Stimulated activated CD8-positive, alpha-beta memory T cell treated with anti-CD3 and anti-CD28 coated beads, Interleukin-15, amount 100 ng/mL, for 48 hours (primary cell): ENCODE measurements at places on chromosomes 7 and 10.

DNA sequence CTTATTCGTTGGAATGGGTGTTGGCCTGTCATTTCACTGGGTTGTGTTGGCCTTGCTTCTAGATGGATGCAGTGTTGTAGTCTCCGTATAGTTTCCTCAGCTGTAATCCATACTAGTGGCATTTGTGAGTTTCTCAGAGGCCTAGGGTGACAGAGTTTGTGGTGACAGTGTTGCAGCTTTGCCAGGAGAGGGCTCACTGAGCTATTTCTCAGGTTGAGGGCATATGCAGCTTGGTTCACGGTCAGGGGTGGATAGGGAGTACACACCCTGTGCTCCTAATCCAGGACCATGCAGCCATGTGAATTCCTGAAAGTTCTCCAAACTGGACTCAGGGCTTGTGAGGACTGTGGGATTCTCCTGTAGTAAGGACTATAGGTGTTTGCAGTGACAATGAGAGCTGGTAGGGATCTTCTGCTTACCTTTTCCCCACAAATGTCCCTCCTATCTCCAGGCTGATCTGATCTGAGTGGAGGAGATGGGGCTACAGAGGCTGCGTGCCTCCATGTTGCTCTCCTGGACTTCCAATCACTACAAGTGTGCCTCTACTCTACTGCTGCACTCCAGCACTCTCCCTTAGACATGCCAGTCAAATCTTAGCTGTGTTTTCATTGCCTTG is 229.0 kb downstream of the STK31 start:
- DNase-seq: no peak

- no peak for DNase-seq
These were observed 310.5 kb downstream of the GPAM start for GRCh38 chr10:111873041-111873440.

DNA sequence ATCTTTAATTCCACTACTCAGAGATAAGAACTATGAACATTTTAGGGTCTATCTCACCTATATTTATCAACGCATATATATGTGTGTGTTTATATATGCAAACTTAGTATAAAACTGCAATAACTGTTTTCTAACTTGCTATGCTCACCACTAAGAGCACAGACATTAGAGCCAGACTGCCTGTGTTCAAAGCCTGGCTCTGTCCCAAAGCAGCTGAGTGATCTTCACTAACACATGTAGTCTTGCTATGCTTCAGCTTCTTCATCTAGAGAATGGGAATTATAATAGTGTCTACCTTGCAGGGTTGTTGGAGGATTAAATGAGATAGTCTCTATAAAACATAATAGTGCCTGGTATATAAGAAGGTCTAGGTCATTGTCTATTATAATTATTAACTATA is 165.5 kb downstream of the MAGI2 start:
- no peak for DNase-seq

- no peak for DNase-seq
These were observed 7.5 kb downstream of the CEP41 start for GRCh38 chr7:130433301-130433700.

DNA sequence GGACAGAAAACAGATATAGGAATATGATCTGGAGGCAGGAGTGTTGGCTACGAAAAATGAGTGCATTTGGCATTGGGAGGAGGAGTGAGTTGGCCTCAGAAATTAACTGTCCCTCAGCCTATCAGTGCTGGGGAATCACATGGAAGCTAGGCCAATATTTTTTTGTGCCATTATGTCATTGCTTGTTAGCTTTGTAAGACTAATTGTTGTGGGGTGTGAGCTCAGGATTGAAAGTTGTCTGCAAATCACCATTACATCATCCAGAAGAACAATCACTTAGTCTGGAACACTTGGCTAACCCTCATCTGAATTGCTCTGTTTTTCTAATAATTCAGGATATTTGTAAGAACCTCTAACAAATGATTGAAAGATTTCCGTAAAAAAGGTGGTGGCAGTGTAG is 45.2 kb upstream of the SEMA3D start:
- DNase-seq: no peak

DNA sequence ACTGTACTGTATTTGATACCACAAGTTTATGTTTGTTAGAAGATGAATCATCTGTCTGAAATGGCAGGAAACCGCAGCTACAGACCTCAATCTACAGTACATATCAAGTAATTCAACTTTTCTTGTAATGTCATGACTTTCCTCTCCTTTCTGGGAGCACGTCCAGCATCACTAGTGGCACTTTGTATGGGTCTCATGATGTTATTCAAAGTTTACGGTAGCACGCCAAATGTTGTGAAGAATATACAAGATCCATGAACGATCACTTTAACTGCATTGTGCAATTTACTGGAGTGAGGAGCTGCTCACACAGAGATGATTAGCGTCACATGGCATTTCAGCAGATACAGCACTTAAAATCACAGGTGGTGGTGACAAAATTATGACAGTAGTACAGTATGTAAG is 257.8 kb upstream of the GNAI1 start:
- DNase-seq: no peak

DNA sequence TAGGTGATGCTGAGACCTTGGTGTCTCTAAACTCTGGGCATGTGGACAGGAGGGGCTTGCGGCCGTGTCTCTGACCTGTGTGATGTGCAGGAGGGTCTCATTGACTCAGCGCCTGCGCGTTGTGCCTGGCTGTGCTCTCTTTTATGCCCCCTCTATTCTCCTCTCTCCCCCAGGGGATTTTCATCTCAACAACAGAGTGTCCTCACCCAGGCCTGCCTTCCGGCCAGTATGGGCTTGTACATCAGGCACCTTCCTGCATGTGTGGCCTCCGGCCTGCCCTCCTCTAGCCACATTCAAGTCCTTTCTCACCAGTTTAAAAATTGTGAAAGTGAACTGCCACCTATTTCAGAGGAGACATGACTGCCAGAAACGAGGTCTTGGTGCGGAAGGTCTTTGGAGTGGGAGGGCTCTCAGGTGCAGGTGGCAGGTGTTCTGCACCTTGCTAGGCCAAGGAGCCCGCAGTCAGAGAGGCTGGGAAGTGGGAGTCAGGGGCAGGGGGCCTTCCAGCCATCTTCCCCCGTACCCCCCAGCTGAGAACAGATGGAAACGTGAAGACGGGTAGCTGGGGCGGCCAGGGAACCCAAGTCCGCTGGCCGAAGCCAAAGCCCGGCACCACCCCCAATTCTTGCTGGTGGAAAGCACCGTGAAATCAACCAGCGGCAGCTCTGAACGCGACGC is 531 bp upstream of the INTS15 start:
- DNase-seq: no peak

DNA sequence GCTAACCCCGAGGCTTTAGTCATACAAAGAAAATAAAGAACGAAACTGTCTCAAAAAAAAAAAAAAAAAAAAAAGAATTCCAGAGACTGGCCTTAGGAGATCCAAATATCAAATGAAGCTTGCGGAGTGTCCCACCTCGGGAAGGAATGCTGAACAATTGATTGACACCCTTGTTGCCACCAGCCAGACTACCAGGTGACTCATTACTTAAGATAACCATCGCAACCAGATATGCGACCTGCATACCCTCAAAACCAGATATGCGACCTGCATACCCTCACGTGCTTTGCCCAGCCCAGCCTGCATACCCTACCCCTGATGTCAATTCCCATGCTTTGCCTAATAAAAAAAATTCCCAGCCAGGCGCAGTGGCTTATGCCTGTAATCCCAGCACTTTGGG is 2.7 kb upstream of the PRKRIP1 start:
- DNase-seq: no peak

DNA sequence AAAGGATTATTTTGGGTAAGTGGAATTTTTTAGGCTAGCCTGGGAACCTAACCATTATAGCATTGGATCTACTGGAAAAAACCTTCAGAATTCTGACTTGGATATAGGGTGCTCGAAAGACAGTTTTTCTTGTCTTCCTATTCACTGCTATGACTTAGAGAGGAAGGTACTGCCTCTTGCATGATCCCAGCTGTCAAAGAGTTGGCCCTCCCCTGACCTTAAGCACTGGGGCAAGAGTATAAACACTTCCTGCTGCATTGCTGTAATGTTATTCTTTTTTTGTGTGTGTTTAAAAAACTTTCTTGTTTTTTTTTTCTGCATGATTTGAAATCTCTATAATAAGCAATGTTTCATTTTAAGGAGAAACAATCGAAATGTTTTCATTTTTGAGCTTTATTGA is 113.0 kb downstream of the LRMDA start:
- no peak for DNase-seq

- no peak for DNase-seq
These were observed 25.8 kb upstream of the LANCL2 start for GRCh38 chr7:55339033-55340000.

DNA sequence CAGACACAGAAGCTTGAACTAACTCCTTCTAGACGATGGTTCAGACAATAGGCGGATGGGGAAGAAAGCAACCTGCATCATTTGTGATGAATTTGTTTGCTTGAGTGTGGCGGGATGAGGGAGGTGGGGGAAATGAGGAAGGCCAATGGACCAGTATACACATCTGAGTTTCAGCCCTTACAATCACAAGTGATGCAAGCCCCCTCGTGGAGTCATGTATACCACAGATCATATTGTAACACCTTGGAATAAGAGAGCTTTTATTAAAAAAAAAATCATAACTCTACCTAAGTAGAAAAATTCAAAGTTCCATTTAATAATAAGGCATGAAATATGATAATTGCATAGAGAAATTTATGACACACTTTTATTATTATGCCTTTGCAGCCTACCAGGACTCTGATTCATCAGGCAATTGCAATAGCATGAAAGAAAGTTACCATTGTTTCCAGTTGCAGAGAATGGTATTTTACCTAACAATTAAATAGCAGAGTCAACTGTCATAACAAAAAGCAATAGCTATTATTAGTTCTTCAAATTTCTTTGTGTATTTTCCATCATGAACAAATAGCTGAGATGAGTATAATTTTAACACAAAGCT is 230.2 kb upstream of the AKR1E2 start:
- no peak for DNase-seq

DNA sequence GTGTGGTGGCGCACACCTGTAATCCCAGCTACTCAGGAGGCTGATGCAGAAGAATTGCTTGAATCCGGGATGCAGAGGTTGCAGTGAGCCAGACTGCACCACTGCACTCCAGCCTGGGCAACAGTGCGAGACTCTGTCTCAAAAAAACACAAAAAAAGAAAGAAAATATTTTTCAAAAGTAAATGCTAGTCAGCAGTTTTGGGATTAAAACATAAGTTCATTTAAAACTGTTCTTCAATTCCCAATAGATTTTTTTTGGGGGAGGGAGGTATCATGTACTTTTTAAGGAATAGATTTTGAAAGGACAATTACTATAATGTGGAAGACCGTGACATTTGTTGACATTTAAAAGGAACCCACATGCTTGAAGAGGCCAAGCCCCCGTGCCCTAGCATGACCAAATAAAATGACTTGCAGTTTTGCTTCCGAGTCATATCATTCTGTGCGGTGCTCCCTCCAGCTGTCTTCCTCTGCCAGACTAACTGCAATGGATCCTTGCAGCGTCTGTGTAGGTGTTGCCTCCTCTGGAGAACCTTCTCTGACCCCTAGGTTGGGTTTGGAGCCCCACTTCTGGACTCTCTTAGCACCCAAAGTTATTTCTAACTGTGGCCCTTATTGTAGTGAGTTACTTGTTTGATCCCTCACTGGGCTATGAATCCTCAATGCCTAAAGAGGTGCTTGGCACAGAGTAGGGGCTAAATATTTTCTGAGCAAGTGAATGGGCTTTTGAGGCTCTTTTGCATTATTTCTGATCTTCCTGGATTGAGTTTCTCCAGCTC is 17.4 kb upstream of the HPS1 start:
- DNase-seq: no peak

DNA sequence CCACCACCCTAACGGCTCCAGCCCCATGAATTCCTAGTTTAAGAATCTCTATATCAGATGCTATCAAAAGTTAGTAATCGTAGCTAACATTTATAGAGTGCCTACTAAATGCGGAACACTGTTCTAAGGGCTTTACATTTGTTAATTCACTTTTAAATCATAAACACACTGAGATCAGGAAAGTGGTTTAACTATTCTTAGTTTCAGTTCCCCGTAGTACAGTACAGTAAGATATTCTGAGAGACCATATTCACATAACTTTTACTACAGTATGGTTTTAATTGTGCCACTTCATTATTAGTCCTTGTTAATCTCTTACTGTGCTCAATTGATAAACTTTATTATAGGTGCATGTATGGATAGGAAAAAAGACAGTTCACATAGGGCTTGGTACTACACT is 22.5 kb downstream of the SYPL1 start:
- DNase-seq: no peak

DNA sequence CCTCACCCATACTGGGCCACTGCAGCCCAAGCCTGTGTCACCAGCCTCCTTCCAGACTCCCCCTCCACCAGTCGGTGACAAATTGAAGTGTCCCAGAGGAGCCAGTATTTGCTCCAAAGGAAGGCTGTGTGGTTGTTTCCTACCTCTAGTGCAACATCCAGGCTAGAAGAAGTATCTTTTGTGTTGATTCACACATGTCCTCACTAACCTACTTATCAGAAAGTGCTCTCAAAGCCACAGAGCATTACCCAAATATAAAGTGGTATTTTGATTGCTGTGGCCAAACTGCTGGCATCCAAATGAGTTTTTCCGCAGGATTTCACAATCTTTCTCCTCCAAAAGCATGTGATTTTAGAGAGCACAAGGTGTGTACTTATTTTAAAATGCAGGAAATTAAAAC is 134.8 kb downstream of the CUL2 start:
- DNase-seq: no peak

DNA sequence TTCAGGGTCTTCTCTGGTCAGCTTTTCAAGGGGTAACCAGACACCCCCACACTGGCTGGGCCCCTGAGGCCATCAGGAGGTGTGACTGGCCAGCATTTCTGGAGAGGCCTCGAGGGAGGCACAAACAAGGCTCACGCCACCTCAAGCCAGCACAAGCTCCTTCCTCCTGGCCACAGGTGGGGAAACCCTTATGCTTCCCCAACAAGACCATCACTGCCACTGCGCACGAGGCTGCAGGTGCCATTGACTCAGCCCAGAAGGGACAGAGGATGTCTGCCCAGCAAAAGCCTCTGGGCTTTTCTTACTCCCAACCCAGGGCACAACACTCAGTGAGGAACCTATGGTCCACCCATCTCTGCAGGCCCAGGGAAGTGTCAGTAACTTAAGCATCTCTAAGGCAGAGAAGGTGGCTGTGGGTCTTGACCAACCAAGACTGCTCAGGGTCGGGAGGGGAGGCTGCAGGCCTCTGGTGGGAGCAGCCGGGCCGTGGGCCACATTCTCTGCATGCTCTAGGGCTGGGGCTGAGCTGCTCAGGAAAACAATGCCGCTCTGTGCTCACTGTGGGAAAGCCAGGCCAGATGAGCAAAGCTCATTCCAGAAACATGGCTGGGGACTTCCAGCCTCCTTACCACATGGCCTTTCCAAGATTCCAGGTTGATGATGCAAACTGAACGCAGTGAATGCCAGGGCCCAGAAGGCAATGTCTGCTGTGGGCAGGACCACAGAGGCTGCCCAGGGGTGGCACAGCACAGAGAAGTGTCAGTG is 24.2 kb upstream of the RASSF4 start:
- DNase-seq: no peak
